ENCODE measurements at places on chromosomes 4 and X.

GRCh38 chr4:3223346-3223745, 25.6 kb upstream of the MSANTD1 start:
- no peak for DNase-seq

- no peak for DNase-seq
These were observed 54.5 kb downstream of the LDB2 start for GRCh38 chr4:16843831-16844508.

GRCh38 chrX:140765043-140765784, 55.7 kb downstream of the LINC00632 start:
- no peak for DNase-seq

- DNase-seq = no peak
These were observed 165.0 kb downstream of the RBM46 start for GRCh38 chr4:154946113-154946512.

- no peak for DNase-seq
These were observed 153.0 kb upstream of the TRPC5 start for GRCh38 chrX:112235547-112235946.

DNA sequence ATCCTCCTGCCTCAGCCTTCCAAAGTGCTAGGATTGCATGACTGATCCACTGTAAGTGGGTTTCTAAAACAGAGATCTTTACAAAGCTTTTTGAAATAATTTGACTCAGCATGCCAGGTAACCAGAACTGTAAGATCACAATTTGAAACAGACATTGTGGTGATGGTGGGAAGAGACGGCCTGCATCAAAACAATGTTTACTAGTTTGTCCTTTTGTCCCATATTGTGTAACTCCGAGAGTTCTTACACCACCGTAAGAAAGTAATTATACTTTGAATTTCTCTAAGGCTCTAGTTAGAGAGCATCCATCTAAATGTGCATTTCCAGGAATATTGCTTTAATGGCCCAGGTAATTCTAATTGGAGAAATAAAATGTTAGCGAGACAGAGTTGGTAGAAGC, 594 bp upstream of the ARHGAP24 start:
- no peak for DNase-seq

DNA sequence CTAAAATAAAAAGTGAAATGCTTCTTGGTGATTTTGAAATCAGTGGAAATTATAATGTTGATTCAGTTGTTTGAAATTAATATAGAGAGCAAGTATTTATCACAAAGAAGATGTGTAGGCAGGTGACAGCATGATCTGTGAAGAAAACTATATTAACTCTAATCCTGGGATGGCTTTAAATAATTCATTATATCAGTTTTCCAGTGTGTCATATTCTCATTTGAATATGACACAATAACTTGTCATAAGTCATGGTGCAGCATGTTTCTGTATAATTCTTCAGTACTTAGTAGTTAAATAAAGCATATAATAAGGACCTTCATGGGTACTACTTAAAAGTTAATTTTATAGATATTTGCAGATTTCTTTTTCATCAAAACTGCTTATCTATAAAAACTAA, 573.6 kb downstream of the INPP4B start:
- no peak for DNase-seq

GRCh38 chr4:72951147-72951546, 118.4 kb downstream of the COX18 start:
- DNase-seq = no peak

GRCh38 chr4:118224243-118224829, 128.5 kb downstream of the PRSS12 start:
- DNase-seq = no peak
